Activated CD4-positive, alpha-beta T cell treated with anti-CD3 and anti-CD28 coated beads, Interleukin-2, amount 50 U/mL, for 24 hours (primary cell): ENCODE measurements at places on chromosomes 4 and X.

GRCh38 chr4:185513489-185514181 is 21.7 kb downstream of the PDLIM3 start:
- no peak for DNase-seq

DNA sequence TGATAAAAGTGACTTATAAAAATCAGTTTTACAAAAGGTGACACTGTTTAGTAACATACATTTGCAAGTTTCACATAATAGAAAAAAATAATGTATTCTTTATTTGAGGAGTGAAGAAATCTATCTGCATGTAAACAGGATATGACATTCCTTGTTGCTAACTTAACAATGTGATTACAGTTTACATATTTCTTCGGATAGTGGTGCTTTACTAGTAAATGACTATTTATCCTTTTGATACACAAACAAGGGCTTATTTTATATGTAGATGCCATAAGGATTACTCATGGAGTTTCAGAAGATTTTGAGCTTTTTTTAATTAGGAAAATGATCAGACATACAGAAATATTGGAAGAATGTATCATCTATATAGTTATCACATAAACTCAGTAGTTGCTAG is 126.5 kb downstream of the SLIT2 start:
- no peak for DNase-seq

DNA sequence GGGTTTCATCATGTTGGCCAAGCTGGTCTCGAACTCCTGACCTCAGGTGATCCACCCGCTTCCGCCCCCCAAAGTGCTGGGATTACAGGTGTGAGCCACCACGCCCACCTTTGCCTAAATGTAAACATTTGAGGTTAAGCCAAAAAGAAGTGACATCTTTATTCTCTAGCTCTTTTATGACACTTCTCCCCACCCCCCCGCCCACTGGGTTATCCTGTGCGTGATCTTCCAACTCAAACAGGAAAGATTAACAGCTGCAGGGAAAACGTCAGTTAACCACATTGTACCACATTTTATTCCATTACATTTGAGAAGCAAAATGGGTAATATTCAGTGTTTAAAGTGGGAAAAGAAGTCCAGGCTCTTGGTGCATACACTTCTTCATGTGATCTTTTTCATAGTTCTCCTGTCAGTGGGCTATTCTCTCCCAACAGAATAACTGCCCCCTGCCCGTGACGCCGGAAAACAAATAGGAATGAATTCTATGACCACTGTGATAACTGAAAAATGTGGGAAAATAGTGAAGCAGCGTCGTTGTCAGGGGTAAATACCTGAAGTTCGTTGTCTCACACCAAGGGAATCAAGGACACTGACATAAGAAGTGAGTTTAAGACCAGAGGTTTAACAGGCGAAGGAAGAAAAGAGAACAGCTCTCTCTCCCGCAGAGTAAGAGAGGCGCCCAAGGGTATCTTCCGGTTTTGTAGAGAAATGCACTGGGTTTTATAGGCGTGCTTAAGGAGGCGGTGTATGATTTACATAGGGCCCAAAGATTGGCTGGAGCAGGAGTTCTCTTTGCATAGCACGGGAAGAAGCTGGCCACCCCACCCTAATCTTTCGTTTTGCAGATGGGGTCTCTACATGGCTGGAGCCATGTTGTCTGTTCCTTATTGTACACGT is 9.7 kb upstream of the SRD5A3 start:
- no peak for DNase-seq

- DNase-seq, result no peak
Observed at GRCh38 chr4:141011901-141012315, 121.4 kb downstream of the RNF150 start.

- no peak for DNase-seq
Observed at GRCh38 chrX:38514016-38514854, 47.1 kb upstream of the TSPAN7 start.

- no peak for DNase-seq
Observed at GRCh38 chr4:128289523-128290158, 2.0 kb upstream of the PGRMC2 start.

DNA sequence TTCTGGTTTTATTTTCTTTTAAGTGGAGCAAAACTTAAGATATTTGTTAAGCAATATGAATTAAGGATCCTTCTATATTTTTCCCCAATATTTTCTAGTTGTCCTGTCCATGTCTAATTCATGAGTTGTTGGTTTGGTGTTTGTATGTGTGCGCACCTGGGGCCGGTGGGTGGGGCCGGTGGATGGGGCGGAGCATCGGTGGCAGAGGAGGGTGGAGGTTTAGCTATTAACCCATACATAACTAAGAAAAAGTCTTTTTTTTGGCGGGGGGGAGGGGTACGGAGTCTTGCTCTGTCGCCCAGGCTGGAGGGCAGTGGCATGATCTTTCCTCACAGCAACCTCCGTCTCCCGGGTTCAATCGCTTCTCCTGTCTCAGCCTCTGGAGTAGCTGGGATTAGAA is 489.8 kb downstream of the PDGFC start:
- DNase-seq, result no peak

DNA sequence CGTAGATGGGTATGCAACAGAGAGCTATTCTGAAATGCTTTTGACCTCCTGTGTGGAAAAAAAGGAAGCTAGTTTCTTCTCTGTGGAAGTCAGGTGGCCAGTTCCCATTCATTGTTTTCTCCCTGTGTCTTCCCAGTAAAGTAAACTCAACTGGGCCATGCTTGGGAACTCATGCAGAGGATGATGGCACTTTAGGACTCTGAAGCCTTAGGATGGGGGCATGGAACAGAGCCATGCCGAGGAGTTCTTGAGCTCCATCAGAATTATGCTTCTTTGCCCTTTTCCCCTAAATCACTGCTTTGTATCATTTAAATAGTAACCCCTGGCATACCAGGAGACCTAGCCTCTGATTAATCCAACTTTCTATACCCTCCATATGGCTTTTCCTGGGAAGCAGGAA is 3.2 kb downstream of the TMEM164 start:
- DNase-seq, result no peak

DNA sequence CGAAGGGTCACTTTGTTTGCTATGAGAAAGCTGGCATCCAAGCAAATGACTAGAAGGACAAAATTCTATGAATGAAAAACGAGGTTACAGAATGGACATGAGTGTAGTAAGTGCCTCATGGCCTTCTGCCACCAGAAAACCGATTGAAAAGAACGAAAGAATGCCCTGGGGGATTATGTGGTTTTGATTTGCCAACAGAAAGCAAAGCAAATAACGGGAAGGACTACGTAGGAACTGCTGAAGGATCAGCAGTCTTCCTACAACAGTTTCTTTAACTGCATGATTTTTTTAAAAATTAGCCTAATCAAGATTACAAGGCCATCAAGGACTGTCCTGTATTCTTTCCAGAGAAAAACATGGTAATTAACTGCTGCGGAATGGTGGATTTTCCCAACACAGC is 50.6 kb downstream of the NRK start:
- no peak for DNase-seq

GRCh38 chr4:158302076-158302866 is 92.0 kb downstream of the TMEM144 start:
- no peak for DNase-seq

- DNase-seq, result no peak
Observed at GRCh38 chrX:101745046-101745445, 85.4 kb upstream of the ARMCX2 start.

DNA sequence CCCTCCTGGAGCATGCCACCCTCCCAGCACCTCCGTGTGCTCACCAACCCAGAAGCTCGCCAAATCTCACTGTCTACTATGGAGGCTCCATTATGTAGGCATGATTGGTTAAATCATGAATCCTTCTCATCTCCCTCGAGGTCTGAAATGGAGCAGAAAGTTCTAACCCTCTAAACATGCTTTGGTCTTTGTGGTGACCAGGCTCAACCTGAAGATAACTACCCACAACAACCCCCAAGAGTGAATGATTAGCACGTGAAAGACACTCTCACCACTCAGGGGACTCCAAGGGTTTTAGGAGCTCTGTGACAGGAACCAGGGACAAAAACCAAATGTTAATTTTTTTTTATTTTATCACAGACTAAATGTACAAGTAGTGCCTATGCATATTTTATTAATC is 47.2 kb downstream of the APBB2 start:
- no peak for DNase-seq

DNA sequence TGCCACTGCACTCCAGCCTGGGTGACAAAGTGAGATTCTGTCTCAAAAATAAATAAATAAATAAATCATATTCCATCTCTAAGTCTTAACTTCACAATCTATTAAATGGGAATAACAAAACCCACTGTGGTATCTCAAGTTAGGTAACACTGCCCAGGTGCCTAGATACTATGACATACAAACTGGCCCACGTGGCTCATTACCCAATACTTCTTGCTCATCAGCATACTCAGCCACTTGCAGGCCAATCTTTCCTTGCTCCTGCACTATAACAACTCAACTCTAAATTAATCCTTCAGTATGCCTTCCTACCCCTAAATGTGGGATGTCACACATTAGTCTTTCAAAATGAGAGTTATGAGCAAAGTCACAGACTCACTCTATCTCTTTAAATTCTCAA is 230.1 kb downstream of the OPHN1 start:
- no peak for DNase-seq

GRCh38 chr4:87985097-87985886 is 9.8 kb downstream of the SPP1 start:
- DNase-seq, result no peak

- no peak for DNase-seq
Observed at GRCh38 chr4:166737430-166737829, 496.9 kb downstream of the SPOCK3 start.

DNA sequence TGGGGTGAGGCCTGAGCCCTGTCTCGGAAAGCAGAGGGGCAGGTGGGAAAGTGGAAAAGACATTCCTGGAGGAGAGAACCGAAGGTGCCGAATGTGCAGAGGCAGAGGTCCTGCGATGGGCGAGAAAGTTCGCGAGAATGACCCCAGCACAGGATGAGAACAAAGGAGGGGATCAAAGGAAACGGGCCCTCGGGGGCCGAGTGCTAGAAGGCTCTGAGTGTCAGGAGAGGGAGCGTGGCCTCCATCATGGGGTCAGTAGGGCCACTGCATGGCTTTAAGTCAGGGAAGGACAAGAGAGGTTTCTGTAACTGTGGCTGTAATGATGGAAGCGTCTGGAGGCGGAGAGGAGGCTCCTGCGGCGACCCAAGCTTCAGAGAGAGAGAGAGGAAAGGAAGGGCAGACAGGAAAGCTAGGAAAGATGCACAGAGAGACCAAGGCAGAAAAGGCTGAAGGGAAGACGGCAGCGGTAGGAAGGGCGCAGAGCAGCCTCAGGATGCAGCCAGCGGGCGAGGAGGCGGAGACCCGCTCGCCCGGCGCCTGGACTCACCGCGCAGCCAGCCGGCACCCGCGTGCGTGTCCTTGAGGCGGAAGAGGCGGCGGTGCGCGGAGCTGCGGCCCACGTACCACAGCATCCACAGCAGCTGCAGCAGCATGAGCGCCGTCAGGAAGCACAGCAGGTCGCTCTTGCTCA is 669 bp downstream of the OTOP1 start:
- DNase-seq, result no peak

DNA sequence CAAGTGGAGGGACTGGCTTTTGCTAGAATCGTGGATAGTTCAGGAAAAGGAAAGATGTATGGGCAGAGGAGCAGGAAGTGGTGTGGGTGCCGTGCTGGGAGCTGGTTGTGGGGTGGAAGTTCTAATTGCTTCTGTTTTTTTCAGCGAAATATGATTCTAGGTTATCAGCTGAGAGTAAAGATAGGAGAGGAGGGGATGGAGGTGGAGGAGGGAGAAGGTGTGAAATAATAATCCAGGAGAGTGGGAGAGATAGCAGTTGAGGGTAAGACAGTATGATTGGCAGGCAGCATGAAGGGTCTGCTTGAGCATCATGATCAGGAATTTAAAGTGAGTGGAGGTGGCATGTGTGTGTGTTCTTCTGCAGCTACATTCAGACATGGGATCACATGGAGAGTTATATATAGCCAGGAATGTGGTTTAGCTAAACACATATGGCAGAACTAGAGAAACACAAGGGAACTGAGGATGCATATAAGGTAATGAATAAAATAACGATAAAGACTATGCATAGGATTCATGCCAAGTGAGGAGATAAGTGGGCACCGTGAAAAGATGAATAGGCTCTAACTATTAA is 133.7 kb downstream of the ANK2 start:
- DNase-seq, result no peak

- no peak for DNase-seq
Observed at GRCh38 chr4:165580351-165580905, 201.6 kb downstream of the CPE start.

- DNase-seq, result no peak
Observed at GRCh38 chr4:139686988-139687387, 21.4 kb downstream of the MGST2 start.

DNA sequence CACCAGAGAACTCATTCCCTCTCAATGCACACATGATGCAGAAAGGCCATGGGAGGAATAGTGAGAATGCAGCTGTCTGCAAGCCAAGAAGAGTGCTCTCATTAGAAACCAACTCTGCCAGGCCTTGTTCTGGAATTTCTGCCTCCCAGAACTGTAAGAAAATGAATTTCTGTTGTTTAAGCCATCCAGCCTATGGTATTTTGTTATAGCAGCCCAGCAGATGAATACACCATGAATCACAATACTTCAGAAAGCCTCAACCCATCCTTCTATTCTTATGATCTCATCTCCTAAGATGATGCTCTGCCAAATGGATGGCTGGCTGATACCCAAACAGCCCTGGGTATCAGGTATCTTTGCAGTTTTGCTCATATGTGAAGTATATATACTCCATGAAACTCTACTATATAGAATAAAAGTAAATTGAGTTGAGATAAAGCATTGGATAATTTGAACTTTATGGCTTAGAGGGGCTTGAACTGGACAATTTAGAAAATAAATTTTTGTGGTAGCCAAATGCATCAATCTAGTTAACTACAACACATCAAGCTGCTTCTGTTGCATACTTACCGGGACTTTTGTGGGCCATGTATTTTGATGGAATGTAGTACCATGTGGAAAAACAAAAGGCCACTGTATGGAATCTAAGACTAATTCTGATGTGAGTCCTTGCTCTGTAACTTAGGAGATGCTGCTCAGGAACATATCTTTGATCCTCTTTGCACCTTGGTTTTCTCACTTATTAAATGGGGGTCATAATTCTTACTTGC is 245.9 kb downstream of the HS3ST1 start:
- DNase-seq, result no peak

- DNase-seq, result no peak
Observed at GRCh38 chr4:41787931-41788330, 39.4 kb upstream of the PHOX2B start.

- DNase-seq, result no peak
Observed at GRCh38 chr4:151798678-151799416, 38.0 kb upstream of the GATB start.

- no peak for DNase-seq
Observed at GRCh38 chr4:1449475-1449832, 43.2 kb upstream of the NKX1-1 start.

DNA sequence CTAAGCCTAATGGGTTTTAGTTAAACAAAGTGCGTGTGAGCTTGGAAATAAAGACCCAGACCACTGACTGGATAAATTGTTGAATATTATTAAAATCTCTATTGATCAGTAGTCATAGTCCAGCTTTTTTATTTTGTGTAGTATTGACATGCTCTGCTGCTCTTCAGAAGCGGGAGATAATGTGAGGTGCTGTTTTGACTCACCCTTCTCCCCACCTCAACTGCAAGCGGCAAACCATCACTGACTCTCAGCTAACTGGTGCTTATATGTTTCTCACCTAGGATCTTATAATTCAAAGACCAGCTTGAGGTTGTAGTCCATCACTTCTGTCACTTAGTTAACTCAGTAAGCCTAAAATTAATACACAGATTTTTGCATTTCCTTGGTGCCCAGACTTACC is 72.2 kb downstream of the COMMD8 start:
- DNase-seq, result no peak
